Left lobe of liver (tissue), 2 donors: ENCODE measurements at places on chromosomes 2 and 18.
A peak's percentile ranks its signal among the peaks of the same experiment; 100 is the strongest.

DNA sequence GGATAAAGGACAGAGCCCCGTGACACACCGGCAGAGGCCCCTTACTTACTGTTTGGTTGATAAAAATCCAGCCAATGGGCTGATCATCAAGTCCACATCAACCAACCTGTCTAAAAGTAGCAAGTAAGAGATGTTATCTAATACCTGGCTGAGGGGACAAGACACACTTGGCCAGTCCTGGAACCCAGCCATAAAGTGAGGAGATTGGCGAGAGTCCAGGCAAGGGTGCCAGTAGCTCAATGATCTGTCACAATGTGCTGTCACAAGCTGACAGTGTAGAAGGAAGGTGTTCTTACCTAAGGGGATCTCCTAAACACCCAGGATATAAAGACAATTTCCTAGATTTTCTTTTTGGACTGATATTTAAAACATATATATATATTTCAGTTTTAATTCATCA lies 61.7 kb upstream of the IL1R2 start:
- DNase-seq: no peak

- no peak for DNase-seq
Measured at GRCh38 chr2:233794128-233794658, 16.1 kb downstream of the MROH2A start.

DNA sequence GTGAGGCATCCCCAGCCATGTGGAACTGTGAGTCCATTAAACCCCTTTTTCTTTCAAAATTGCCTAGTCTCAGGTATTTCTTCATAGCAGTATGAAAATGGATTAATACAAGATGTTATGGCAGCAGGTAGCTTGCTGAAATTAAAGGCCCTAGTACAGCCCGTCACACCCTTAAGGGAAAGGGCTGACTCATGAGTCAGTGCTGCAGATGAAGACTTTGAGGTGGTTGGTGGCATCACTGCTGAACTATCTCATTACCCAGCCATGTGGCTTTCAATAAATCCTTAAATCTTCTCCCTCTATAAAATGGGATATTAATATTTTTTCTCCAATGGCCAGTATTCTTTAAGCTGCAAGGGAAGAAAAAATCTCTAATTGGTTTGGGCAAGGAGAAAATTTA lies 226.1 kb upstream of the CCDC68 start:
- no peak for DNase-seq

DNA sequence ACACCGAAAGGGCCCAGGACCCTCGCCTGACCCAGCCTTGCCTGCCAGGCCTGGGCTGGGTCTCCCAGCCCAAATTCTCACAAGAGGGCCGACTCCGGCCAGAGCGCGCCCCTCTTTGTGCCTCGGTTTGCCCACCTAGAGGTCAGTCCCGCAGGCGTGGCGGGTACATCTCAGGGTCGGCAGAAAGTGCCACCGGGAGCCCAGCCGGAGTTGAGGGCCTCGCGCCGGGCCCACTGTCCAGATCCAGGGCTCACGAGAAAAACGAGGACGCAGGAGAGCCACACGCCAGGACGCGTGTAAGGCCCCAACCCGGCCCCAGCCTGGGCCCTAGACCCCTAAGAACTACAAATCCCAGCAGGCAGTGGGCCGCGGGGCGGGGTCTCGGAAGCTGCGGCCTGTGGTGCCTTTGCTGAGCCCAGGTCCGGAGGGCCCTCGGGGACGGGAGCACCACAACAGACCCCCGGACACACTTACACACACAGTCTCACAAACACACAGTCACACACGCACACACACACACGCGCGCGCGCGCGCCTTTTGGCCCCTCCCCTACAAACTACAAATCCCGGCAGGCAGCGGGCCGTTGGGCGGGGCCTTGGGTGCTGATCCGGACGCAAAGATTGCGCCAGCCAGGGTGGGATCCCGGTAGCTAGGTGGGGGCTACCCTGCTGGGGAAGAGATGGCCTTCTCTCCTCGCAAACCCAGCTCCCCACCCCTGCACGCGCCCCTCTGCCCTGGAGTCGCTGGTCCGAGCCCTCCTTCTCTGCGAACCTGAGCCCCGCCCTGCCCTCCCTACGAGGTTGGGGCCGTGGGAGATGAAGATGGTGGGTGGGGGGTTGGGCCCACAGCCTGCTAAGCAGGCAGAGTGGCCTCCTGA lies at the start of gene SH2D6:
SH2D6 (plus strand) TSS at position 583 of the 877 bp plus-strand sequence. CDS start 10,752 bp downstream, outside the sequence.
- DNase-seq: peak; percentile 84

- no peak for DNase-seq
Measured at GRCh38 chr18:57975805-57976204, 68.2 kb upstream of the NEDD4L start.

DNA sequence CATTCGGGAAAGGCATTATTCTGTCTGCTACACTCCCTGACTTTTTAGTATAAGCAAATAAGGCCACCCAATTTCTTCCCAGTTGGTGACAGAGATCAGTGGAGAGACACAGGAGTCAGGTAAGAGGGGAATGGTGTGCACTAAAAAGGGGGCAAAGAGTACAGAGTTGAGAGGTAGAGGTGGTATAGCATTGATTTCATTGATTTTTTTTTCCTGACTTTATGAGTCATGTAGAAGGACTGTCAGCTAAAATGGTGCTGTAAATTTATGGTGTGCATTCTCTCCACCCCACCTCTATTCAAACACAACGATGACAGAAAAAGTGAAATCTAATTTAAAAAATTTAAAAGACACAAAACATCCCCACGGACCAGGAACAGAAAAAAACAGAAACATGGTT lies 23.7 kb upstream of the ST8SIA3 start:
- no peak for DNase-seq

- DNase-seq: no peak
Measured at GRCh38 chr2:239114119-239114581, 266.3 kb downstream of the TWIST2 start.

DNA sequence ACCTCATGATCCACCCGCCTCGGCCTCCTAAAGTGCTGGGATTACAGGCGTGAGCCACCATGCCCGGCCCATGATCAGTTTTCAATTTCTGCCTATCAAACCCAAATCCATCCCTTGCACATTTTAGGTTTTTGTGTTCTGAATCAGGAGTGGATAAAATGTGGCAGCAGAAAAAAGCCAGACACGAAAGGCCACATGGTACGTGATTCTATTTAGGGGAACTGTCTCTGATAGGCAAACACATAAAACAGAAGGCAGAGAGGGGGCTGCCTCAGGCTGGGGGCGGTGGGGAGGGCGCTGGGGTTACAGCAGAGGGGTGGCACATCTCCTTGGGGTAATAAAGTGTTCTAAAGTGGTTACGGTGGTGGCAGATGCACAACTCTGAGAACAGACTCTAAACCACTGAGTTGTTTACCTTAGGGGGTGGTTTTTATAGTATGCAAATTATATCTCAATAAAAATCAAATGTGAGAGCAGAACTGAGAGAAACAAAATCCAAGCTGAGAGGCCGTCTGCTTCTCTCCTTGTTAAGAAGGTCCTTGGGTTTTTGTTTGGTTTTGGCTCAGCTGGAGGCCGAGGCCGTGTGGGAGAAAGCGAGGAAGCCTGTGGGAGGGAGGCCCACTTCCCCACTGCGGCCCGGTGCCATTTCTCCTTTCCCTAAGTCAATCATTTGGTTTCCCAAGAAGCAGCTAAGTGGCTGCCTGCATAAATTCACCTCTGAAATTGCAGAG lies 78.0 kb downstream of the SOWAHC start:
- DNase-seq: no peak

GRCh38 chr2:224932522-224932921 lies 109.7 kb downstream of the DOCK10 start:
- DNase-seq: no peak

DNA sequence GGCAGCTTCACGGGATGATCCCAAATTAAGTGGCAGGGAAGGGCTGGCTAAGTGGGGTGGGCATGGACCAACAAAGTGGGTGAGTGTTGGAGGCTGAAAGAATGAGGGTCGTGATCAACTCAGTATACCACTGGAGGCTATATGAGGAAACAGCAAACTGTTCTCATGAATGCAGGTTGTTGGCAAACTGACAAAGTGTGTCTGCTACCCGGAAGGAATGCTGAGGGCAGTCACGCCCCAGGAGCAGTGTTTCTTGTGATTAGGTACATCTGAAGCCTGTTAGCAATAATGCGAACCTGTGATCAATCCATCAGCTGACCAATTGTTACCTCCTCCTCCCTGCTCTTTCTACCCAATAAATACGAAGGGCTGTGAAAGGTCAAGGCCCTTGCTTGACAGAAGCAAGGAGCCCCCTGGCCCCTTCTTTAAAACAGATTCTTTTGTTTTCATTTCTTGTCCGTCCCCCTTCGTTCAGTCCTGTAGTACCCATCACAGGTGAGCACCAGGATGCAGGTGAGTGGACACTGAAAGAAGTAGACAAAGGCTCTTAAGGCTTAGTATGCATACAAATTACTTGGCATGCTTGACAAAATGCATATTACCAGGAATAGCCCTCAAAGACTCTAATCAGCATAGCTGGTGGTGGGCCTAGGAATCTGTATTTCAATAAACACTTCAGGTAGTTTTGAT lies 67.9 kb downstream of the LOXHD1 start:
- DNase-seq: no peak

- no peak for DNase-seq
Measured at GRCh38 chr2:55047677-55048299, 2.5 kb downstream of the RTN4 start.

- no peak for DNase-seq
Measured at GRCh38 chr2:120764991-120765677, 29.5 kb downstream of the GLI2 start.

DNA sequence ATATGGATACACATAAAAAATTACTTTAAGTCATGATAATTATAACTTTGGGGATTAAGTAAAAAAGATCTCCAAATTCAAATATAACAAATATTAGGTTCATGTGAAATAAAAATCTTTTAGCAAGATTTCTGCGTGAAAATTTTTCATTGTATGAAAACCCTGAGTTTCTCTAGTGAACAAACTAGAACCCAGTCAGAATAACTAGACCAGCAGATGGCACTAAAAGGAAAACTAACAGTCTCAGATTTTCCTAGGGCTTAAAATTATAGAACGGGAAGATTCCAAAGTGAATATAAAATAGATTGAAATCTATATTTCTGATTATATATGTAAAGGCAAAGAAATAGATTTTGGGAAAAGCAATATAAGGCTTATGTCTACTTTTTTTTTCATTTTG lies 43.3 kb downstream of the TMEM200C start:
- DNase-seq: no peak

DNA sequence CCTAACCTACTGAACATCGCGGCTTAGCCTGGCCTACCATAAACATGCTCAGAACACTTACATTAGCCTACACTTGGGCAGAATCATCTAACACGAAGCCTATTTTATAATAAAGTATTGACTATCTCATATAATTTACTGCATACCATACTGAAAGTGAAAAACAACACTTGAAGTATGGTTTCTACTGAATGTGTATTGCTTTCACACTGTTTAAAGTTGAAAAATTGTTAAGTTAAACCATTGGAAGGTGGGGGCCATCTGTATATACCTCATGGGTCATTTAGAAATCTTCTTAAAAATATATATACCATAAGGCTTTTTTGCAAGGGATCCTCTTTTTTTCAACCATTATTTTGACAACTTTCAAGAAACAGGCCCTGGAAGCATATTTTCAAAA lies 16.5 kb downstream of the RNF149 start:
- DNase-seq: no peak

- DNase-seq: no peak
Measured at GRCh38 chr2:120261387-120262006, 8.8 kb downstream of the RALB start.

DNA sequence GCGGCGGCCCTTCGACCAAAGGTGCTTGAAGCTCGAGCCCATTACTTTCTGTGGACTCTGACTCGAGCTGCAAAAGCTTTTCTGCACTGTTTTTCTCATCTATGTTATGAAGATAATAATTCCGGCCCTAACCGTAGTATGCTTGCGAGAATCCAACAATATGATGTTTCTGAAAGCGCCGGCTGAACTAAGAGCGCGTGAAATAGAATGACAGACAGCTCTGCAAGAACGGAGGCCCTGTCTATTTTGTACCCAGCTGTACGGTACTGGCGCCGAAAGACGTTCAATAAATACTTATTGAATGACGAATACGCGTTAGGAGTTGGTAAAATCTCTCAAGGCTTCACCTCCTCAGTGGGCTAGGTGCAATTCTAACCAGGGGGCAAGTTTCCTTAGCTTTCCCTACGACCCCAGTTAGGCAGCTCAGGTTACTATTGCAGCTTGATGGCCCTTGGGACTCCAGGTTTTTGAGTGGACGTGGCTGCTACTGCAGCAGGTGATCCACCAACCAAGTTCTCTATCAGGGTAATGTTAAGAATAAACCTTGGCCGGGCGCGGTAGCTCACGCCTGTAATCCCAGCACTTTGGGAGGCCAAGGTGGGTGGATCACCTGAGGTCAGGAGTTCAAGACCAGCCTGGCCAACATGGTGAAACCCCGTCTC lies 570 bp downstream of the SCRN3 start:
- DNase-seq: no peak

GRCh38 chr18:32629981-32630700 lies 142.7 kb downstream of the KLHL14 start:
- no peak for DNase-seq

GRCh38 chr18:56267334-56267733 lies 371.1 kb downstream of the TXNL1 start:
- DNase-seq: no peak
